ENCODE measurements at places on chromosomes 16 and 17.

DNA sequence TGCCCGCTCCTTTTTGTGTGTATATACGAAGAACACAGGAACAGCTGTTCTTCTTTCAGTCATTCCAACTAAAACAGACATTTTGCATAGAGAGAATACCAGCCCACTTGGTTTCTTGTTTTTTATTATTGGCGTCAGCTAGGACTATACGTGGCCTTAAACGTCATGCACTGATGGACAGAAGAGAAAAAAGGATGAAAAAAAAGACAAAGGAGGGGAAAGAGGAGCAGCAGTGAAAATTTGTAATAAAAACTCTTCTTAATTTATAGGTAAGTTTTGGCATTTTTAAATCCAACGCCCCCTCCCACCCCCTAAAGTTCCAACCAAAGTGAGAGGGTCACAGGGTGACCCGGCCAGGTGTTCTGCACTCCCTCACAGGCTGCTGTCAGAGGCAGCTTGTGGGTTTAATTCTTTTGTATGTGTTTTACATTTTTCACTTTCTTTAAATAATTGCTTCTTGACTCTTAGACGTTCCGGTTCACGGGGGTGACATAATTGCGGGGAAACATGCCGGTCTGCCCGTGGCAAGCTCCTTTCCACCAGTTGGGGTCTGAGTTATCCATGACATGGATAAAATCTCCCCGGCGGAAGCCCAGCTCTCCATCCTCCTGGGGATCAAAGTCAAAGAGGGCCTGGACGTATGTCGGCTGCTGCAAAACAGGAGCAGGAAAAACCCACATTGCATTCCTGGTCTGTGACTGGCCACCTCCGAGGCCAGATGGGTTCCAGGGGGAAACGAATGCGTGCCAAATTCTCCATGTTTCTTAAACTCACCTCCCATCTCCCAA lies 30.9 kb upstream of the SLC25A19 start:
- DNase-seq: no peak

- no peak for DNase-seq
Observed at GRCh38 chr16:25845901-25846300, 154.1 kb downstream of the HS3ST4 start.

DNA sequence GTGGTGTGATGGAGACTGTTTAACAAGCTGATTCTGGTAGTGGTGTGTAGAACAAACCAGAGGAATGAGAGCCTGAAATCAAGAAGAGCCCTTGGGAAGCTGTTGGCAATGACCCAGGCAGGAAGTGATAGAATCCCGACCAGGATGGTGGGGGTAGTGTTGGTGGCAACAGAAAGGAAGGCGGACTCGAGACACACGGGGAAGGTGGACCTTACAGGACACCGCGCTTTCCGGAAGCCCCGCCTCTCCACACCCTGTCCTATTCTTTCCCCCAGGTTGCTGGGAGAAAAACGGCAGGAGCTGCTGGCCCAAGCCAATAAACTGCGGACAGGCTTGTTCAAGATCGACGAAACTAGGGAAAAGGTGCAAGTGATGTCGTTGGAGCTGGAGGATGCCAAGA lies 30.0 kb upstream of the KDM6B start:
- DNase-seq: no peak

DNA sequence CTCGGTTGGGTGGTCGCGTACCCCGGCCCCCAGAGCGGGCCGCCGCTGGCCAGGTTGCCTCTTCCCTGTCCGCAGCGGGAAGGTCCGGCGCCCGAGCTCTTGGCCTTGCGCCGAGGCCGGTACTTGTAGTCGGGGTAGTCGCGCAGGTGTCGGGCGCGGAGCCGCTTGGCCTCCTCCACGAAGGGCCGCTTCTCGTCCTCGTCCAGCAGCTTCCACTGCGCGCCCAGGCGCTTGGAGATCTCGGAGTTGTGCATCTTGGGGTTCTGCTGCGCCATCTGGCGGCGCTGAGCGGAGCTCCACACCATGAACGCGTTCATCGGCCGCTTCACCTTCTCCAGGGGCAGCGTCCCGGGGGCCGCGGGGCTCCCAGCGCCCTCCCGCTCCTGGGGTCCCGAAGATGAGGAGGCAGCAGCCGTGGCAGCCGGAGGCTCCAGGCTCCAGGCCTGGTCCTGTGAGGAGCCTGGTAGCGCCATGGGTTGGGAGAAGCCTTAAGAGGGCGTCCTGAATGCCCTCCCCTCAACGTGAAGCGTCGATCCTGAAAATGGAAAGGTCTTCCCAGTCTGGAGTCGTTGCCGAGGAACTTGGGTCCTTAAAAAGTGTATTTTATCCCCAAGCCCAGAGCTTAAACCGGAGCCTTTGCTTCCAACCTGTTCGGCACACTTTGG lies 558 bp downstream of the SOX15 start:
- peak; percentile 89 for DNase-seq

DNA sequence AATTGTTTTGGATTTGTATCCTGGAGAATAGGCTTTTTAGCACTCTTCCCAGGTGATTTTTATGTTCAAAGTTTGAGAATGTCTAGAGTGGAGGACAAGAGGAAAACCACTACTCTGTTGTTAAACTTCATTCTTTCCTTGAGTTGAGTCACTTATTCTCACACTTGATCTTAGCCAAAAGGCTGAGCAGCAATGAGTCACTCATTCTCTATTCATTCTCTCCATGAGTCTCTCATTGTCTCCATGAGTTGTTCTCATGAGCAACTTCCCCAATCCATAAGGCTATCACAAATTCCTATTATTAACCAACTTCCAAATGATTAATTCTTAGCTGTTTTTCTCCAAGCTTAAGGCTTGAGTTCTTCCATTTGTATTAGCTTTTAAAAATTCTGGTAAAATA lies 1393.3 kb downstream of the CDH8 start:
- no peak for DNase-seq

DNA sequence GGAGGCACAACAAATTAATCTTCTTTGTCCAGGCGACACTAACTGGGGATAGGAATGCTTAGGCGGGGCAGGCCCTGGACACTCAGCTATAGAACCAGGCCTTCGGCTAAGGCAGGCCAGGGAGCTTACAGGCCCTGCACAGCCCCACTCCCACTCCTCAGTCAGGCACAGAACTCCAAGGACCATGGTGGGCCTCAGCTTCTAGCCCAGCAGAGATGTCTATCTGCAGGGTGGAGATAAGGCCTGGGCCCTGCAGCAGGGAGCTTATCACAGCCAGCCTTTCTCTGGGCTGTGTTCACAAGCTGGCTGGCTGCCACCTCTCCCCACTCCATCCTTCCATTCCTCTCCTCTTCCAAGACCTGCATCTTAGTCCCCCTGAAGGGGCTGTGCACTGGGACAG lies 68.1 kb downstream of the TMEM132E start:
- no peak for DNase-seq

- peak; percentile 5 for DNase-seq
Observed at GRCh38 chr16:53695070-53695469, 8.6 kb downstream of the RPGRIP1L start.

DNA sequence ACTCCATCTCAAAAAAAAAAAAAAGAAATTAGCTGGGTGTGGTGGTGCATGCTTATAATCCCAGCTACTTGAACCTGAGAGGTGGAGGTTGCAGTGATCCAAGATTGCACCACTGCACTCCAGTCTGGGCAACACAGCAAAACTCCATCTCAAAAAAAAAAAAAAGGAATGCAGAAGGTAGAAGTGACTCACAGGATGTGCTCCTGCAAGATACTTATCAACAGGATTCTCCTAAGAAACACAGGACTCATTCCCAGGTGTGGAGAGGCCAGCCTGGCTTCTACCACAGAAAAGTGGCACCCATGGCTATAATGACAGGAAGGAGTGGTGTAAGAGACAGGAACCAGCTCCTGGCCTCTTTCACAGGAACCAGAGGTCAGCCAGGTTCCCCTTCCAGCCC lies 13.8 kb downstream of the ELMO3 start:
- no peak for DNase-seq

GRCh38 chr17:4162321-4162720 lies 19.3 kb downstream of the CYB5D2 start:
- DNase-seq: no peak

DNA sequence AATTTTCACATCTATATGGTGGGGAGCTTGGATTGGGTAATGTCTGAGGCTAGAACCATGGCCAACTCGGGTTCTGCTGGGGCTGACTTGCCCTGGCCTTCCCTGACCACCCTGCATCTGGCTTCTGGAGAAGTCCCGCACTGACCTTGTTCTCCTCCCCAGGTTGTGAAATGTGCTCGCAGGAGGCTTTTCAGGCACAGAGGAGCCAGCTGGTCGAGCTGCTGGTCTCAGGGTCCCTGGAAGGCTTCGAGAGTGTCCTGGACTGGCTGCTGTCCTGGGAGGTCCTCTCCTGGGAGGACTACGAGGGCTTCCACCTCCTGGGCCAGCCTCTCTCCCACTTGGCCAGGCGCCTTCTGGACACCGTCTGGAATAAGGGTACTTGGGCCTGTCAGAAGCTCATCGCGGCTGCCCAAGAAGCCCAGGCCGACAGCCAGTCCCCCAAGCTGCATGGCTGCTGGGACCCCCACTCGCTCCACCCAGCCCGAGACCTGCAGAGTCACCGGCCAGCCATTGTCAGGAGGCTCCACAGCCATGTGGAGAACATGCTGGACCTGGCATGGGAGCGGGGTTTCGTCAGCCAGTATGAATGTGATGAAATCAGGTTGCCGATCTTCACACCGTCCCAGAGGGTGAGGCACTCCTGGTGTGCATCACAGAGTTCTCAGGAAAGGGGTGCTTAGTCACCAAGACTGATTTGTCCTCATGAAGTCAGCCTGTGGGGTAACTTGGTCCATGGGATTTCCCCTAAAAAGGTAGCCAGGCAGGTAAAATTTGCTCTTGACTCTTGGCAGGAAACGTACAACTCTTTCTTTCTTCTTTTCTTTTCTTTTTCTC lies 6.1 kb downstream of the NOD2 start:
- peak; percentile 72 for DNase-seq

GRCh38 chr16:87550495-87550961 lies 51.8 kb upstream of the JPH3 start:
- peak; percentile 35 for DNase-seq

- no peak for DNase-seq
Observed at GRCh38 chr17:46977348-46977747, 1.7 kb downstream of the RPRML start.

DNA sequence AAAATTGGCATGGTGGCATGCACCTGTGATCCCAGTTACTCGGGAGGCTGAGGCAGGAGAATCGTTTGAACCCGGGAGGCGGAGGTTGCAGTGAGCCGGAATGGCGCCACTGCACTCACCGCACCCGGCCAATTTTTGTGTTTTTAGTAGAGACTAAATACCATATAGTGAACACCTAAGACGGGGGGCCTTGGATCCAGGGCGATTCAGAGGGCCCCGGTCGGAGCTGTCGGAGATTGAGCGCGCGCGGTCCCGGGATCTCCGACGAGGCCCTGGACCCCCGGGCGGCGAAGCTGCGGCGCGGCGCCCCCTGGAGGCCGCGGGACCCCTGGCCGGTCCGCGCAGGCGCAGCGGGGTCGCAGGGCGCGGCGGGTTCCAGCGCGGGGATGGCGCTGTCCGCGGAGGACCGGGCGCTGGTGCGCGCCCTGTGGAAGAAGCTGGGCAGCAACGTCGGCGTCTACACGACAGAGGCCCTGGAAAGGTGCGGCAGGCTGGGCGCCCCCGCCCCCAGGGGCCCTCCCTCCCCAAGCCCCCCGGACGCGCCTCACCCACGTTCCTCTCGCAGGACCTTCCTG lies at the start of gene HBQ1:
HBQ1 (plus strand) TSS at position 359 of the 575 bp plus-strand sequence; CDS start at position 387, 28 bp downstream.
- DNase-seq: peak; percentile 64

DNA sequence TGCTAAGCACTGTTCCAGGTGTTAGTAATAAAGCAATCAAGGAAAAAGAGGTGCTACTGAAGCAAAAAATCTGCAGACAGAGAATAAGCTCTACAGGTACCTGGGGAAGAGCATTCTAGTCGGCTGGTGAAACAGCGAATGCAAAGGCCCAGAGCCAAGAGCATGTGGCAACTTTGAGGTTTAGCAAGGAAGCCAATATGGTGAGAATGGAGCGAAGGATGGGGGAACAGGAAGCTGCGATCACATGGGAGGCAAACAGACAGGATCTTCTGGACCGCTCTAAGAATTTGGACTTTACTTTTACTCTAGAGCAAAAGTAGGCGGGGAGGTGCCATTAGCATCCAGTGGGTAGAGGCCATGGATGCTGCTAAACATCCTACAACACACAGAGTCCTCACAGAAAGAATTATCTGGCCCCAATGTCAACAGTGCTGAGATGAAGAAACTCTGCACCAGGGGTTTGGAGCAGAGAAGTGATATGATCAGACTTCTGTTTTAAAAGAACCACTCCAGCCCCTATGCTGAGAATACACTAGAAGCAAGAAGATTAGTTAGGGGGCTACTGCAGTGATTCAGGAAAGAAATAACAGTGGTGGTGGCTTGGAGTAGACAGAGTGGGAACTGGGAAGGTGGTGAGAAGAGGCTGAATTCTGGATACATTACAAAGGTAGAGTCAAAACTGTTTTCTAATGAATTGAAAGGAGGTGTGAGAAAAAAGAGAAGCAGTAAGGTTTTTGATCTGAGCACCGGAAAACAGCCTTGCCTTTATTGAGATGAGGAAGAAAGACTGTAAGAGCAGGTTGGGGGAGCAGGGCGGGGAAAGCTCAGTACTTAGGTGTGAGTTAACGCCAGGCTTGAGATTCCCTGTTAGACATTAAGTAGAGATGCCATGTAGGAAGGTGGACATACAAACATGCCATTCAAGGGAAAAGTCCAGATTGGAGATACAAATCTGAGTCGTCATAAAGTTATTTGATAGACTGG lies 11.0 kb downstream of the EFTUD2 start:
- DNase-seq: no peak

GRCh38 chr17:50798424-50799288 lies 31.3 kb upstream of the ANKRD40CL start:
- peak; percentile 43 for DNase-seq

DNA sequence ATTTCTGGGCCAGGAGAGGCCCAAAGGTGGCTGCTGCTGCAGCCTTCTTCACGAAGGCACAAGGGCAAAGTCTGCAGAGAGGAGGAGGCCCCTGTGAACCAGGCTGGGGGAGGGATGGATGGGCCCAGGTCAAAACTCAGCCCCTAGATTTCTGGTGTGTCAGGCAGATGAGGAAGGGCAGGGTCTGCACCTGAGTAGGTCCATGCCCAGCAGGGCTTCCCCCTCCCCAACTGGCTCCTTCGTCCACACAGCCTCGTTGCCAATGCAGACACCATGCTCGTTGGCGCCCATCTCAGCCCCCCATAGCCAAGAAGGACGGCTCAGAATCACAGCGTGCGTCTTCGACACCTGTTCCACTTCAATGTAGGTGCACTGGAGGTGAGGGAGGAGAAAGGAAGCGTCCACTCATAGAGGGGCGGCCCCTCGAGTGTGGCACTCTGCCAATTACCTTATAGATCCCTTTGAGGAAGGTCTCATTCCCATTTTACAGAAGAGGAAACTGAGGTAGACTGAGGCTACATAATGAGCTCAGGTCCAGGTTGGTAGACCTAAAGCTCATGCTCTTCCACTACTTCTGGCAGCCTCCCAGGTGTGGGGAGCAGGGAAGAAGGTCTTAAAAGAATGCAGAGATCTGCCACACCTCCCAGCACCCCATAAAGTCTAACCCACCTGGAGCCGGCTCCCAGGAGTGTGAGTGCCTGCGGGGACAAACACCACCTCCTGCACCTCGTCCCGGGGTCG lies 902 bp downstream of the SCRN2 start:
- no peak for DNase-seq

GRCh38 chr16:10622036-10622921 lies 41.9 kb upstream of the EMP2 start:
- no peak for DNase-seq

- no peak for DNase-seq
Observed at GRCh38 chr17:36498560-36499300, 12.2 kb downstream of the ZNHIT3 start.

- DNase-seq: no peak
Observed at GRCh38 chr16:28897826-28898225, 19.5 kb downstream of the ATP2A1 start.

Measured in suppressor macrophage treated with lipopolysaccharide for 1 hour (primary cell).